ENCODE measurements at places on chromosomes 13 and 19.
A peak's percentile ranks its signal among the peaks of the same experiment; 100 is the strongest.

DNA sequence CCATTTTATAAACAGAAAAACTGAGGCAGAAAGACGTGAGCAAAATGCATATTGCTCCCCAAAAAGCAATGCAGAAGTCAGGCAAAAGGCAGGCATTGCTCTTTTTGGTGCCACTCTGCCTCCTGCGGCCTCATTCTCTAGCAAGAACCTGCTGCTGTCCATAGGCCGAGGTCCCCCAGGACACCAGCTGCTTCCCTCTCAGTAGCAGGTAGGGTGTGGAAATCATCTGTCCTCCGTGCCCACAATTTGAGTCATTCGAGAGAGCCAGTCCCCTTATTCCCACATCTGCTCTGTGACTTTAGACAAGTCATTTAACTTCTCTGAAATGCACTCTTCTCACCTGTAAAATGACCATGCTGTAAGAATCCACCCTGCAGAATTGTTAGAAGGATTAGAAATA, 50.0 kb downstream of the TNFRSF19 start:
- no peak for DNase-seq

DNA sequence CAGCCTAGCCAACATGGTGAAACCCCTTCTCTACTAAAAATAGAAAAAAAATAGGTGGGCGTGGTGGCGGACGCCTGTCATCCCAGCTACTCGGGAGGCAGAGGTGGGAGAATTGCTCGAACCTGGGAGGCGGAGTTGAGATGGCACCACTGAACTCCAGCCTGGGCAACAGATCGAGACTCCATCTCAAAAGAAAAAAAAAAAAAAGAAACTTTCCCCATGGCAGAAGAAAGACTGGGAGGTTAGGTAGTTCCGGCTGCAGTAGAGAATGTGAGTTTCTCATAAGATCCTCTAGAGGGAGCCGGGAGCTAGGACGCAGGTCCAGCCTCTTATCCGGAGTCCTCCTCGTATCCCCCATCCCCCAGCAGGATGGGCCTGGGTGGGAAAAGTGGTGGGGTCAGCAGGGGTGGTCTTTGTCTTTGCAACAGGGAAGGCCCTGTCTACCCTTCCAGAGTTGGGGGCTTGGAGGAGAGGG, 13.2 kb upstream of the CREB3L3 start:
- DNase-seq: no peak

- DNase-seq: no peak
Measured at GRCh38 chr13:30734439-30734838, 904 bp upstream of the ALOX5AP start.

GRCh38 chr13:93502987-93503615, 276.5 kb downstream of the GPC6 start:
- DNase-seq: no peak

GRCh38 chr19:13098277-13099072, 4.2 kb downstream of the LYL1 start:
- DNase-seq: no peak

DNA sequence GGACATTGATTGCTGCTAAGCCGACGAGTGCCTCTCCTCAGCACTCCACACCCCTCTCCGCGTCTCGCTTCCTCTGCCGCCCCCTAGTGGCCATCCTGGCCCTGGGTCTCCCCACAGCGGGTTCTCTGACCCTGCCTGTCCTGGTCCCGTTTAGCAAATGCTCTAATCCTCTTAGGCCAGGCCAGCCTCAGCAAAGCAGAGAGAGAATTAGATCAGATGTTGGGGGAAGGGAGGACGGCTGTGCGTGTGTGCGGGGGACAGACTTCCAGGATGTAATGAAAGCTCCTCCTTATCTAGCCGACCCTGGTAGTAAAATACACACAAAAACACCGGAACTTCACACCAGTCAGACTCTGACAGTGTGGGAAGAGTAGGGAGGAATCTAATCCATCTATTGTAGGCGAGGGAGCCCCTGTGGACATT, 4.5 kb downstream of the TPRX2 start:
- DNase-seq: peak; percentile 87

Measured in omental fat pad (tissue), 4 donors.